ENCODE measurements at places on chromosomes 1 and 21. TPM values are rescaled to one million over a fixed set of nuclear protein-coding genes. Genes with fewer than 3 reads are reported as not detected.

Gene LMX1A
- not detected for total RNA-seq

Gene GPR161
- 16.3 TPM for total RNA-seq

Gene TMPRSS2
- total RNA-seq: 0.02 TPM

Gene ARHGAP30
- total RNA-seq: 0.05 TPM

Gene TMEM201
- total RNA-seq: 14.7 TPM

Gene HORMAD1
- total RNA-seq: 6.7 TPM

Gene KCNE2
- not detected for total RNA-seq

Gene AADACL4
- not detected for total RNA-seq

Gene KIF17
- 1.5 TPM for total RNA-seq

Gene KCNE1
- total RNA-seq: not detected

Gene PIGR
- not detected for total RNA-seq

Gene PLA2G2F
- total RNA-seq: not detected

Gene PGLYRP3
- not detected for total RNA-seq

Gene UMODL1
- not detected for total RNA-seq

Gene ADGRL4
- not detected for total RNA-seq

Gene WNT3A
- total RNA-seq: 0.02 TPM

Gene LGALS8
- 36.3 TPM for total RNA-seq

Gene CELA3B
- total RNA-seq: not detected

Gene IFNAR1
- 16.5 TPM for total RNA-seq

Gene OR2M3
- not detected for total RNA-seq

Gene ZNF648
- not detected for total RNA-seq

Gene AMPD1
- total RNA-seq: not detected

Gene GOLT1A
- total RNA-seq: 4.7 TPM

Gene ACOT11
- total RNA-seq: 1.4 TPM

Gene TMEM82
- total RNA-seq: not detected

Gene KRTAP10-9
- total RNA-seq: not detected

Gene ADORA3
- not detected for total RNA-seq

Gene GCSAML
- total RNA-seq: not detected

Gene LYPD8
- not detected for total RNA-seq

Gene LCE6A
- total RNA-seq: not detected

Gene HES3
- total RNA-seq: not detected

Gene LCE1D
- total RNA-seq: not detected

Gene RIPPLY3
- 0.56 TPM for total RNA-seq

Gene TCHHL1
- not detected for total RNA-seq

Gene TRIM17
- not detected for total RNA-seq

Gene G0S2
- 3.8 TPM for total RNA-seq

Gene CFHR1
- total RNA-seq: not detected

Gene RERE
- 20.6 TPM for total RNA-seq

Gene OBSCN
- 5.3 TPM for total RNA-seq

Gene RIMKLA
- total RNA-seq: 0.70 TPM

Gene CNTN2
- 0.05 TPM for total RNA-seq

Gene RPE65
- not detected for total RNA-seq

Gene PTCH2
- total RNA-seq: 0.21 TPM

Gene GREM2
- 0.34 TPM for total RNA-seq

Gene LHX4
- 0.45 TPM for total RNA-seq

Gene ERI3
- 56.8 TPM for total RNA-seq

Gene TPTE
- not detected for total RNA-seq

Gene GPR3
- 1.7 TPM for total RNA-seq

Gene WNT9A
- total RNA-seq: 6.9 TPM

Gene TSPEAR
- not detected for total RNA-seq

Gene CYP2J2
- not detected for total RNA-seq

Gene APP
- 291 TPM for total RNA-seq

Gene TCP10L
- total RNA-seq: 0.45 TPM

Gene APOBEC4
- not detected for total RNA-seq

Data from A549 treated with CpdA at 1 μM for 4 hours (cell line).